ENCODE measurements at places on chromosomes 6 and 20.

DNA sequence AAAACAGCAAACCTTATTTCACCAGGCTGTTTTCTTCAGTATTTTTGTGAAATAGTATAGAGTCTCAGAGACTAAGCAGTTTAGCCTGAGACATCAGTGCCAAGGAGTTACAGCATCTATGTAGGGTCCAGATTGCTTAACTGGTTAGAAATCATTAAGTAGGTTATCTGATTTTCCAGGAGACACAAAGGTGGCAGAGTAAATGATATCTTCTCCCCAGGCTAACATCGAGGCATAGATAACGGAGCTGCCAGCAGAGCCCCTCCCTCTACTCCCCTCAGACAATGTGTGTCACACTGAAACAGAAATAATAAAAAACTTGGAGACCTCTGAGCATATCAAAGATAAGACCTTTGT lies 473.0 kb upstream of the CITED2 start:
- DNase-seq: no peak

DNA sequence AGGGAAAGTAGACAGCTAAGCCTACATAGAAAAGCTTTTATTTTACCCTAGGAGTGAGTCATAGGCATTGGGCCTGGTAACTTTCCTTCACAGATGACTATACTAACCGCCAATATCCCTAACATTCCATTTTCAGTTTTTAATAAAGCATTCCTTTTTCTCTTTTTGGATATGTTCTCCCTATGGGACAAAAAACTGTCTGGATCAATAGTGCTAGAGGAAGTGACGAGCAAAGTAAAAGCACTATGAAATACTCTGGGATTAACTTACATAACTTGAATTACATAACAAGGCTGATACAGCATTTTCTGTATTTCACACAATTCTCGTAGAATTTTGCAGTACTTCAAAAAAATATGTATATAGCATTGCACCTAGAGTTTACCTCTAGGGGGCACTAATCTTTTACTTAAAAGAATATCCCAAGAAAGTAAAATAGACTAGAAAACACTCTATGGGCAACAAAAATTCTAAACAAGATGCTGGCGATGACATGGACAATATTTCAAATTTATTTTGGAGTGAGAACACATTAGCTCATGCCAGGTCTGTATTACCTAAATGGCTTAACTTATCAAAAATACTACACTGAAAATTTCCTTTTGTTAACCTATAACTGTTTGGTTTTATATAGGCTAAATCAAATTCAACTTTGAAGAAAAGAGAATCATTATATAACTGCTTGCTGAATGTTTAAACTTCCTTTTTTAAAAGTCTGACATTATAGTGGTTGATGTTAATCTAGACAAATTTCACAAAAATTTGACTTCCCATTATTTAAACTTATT lies 66.3 kb upstream of the DST start:
- no peak for DNase-seq

- no peak for DNase-seq
Observed at GRCh38 chr6:162951164-162951743, 223.5 kb downstream of the PACRG start.

GRCh38 chr6:137223370-137224131 lies 4.4 kb upstream of the IFNGR1 start:
- no peak for DNase-seq

- no peak for DNase-seq
Observed at GRCh38 chr20:44750081-44750805, 4.6 kb downstream of the KCNK15 start.

- DNase-seq: no peak
Observed at GRCh38 chr6:110356778-110357177, 1.4 kb downstream of the METTL24 start.

GRCh38 chr20:3105256-3106137 lies 21.0 kb upstream of the AVP start:
- no peak for DNase-seq

GRCh38 chr6:116812051-116812650 lies 16.7 kb downstream of the GPRC6A start:
- DNase-seq: no peak

- DNase-seq: no peak
Observed at GRCh38 chr6:49790341-49790740, 3.3 kb upstream of the PGK2 start.
